ENCODE measurements at places on chromosomes 6 and 20. TPM values are rescaled to one million over a fixed set of nuclear protein-coding genes. Genes with fewer than 3 reads are reported as not detected.

DNA sequence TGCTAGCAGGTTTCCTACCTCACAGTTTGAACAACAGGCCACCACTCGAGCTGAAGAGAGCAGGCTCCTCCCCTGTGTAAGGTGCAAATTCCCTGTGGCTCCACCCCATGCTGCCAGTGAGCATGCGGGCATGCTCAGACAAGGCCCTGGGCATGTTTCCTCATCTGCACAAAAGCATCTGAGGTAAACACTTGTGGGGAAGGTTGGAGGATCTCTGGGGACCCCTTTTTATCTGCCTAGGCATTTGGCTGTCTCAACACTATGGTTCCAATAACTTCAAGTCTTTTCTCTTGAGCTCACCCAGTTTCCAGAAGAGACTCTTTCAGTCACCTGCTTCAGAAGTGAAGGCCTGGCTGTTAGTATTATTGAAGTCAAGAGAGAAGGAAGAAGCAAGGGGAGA lies 9.4 kb downstream of the C6orf58 start:
- peak; percentile 77 for ATAC-seq

GRCh38 chr6:100173211-100173610 lies 179.2 kb upstream of the MCHR2 start:
- no peak for ATAC-seq

DNA sequence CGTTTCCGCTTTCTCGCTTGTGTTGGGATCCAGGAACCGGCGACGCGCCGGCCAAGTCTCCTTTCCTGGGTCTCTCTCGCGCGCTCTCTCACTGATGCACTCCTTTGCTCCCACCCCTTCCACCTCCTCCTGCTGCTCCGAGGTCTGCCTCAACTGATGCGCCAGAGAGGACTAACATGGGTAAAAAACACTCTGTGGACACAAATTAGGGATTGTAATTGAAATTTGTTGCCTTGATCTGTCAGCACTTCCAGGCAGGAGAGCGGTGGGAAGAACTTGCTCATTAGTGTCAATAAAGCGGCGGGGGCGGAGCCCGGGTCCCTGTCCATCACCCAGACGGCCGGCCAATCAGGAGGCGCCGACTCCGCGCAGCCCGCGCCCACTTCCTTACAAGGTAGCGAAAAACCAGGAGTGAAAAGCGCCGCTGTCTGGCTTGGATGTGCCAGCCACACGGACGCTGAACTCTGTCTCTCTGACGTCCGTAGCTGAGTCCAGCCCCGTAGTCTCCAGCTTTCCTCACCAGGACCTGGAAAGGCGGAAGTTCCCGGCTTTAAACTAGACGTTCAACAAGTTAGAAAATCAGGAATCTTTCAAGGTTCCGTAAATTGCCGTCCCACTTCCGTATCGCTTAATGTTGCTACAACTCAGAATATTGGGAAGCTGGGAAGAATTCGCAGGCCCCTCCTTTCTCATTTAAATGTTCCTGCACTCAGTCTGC lies at the start of gene TBX18:
Gene TBX18 (minus strand): TSS at position 267 of the 718 bp plus-strand sequence. CDS start 417 bp downstream, outside the sequence.
- peak; percentile 95 for ATAC-seq

GRCh38 chr6:11830105-11830504 lies 51.5 kb upstream of the ADTRP start:
- ATAC-seq = no peak

- ATAC-seq = peak; percentile 5
Observed at GRCh38 chr20:62805711-62806382, 1.2 kb downstream of the OGFR start.

DNA sequence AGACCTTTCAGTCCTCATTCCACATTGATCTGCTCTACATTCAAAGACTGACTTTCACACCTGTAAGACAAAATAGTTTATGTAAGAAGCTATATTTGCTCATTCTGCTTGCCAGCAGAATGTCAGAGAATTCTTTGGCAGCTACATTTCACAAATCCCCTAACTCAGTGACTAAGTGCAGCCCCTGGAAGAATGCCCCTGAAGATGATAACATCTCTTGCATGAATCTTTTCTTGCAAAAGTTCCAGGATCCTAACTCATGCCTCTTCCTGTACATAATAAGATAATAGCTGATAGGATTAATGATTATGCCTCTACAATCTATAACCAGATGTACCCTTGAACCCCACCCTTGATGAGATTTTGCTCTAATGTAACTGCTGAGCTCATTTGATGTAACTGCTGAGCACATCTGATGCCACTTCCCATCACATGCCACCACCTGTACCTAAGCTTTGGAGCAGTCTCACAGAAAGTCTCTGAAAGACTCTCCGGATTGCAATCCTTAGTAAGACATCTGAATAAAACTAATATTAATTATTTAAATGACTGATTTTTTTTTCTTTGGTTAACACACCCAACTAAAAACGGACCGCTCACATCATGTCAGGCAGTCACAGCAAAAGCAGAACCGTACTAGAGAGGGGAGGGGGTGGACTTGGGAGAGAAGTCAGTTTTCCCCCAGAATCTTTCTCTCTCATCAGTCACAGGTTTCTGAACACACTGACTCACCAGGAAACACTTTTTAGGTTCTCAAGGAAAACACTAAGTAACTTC lies 684 bp upstream of the DNAH8 start:
- ATAC-seq = no peak

DNA sequence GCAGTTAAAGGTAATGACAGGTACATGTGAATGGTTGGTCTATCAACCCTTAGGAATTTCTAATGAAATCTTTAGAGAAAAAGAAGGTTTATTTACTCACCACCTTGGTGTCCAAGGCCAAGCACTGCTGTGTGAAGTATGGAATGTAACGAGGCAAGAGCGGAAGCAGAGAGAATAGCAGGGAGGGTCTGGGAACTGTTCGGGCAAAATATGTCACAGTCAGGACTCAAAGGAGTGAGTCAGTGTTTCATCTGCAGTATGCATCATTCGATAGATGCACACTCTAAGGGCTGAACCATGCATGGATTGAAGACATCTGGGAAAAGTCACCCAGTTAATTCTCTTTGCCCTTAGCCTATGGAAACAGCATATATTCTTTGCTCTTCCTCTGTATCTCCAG lies 33.2 kb downstream of the ADGRF5 start:
- ATAC-seq = no peak

GRCh38 chr6:31663961-31664789 lies 622 bp downstream of the GPANK1 start:
- ATAC-seq = peak; percentile 4

- ATAC-seq = peak; percentile 49
Observed at GRCh38 chr6:32852844-32853540, 512 bp downstream of the TAP1 start.

DNA sequence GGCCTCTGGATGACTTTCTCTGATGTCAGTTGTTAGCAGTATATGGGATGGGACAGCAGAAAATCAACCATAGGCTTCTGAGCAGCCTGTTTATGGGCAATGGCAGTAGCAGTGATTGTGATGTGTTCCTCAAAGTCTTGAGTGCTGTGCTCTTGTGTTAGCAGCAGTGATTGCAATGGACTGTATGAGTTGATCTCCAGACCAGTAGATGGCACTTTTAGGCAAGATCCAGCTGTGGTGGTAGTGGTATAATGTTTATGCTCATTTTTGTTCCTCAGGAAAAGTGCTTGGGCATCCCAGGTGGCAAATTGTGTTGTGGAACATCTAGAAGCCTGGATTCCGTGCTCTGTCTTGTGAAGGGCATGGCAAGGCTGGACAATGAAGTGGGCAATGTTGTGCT lies 181.6 kb upstream of the SYNCRIP start:
- no peak for ATAC-seq

- ATAC-seq = peak; percentile 35
Observed at GRCh38 chr20:33401921-33402369, 626 bp upstream of the CDK5RAP1 start.

- ATAC-seq = no peak
Observed at GRCh38 chr6:15260099-15260821, 14.4 kb downstream of the JARID2 start.

Gene BHLHE23
- not detected for total RNA-seq

DNA sequence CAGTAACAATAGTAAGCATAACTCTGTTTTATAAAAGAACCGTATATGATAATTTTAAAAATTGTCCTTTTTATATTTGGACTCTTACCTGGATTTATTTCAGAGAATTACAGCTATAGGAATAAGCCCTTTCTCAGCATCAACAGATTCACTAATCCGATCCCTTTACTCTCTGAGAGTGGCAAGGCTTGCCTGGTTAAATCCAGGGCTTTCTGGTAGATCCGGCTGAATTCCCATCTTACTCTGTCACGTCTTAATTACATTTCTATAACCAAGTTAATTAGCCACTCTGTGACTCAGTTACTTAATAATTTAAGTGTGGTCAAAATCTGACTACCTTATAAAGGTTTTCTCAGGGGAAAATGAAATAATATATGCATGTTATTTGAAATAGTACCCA lies 294.7 kb downstream of the FRK start:
- no peak for ATAC-seq

DNA sequence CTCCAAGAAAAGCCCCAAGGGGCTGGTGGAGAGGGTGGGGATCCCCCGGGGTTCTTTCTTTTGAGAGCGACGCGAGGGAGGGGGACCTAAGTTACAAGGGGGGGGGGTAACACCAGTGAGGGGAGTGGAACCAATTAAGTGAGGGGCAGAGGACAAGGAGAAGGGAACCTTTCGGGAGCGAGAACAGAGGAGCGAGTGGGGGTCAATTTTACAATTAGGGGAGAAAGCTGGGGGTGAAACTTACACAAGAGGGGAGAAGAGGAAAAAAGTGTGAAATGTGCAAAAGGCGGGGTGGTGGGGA lies 548 bp downstream of the SALL4 start:
- ATAC-seq = no peak

Gene MMP24
- total RNA-seq = 0.08 TPM

GRCh38 chr20:41398408-41398807 lies 31.8 kb upstream of the EMILIN3 start:
- ATAC-seq = no peak

GRCh38 chr20:46240065-46240464 lies 68.2 kb downstream of the CDH22 start:
- no peak for ATAC-seq

GRCh38 chr6:141957271-141957670 lies 175.5 kb upstream of the GJE1 start:
- ATAC-seq = no peak

Gene C6orf52
- total RNA-seq = 0.84 TPM

GRCh38 chr20:43495388-43495787 lies 12.1 kb upstream of the L3MBTL1 start:
- ATAC-seq = no peak

DNA sequence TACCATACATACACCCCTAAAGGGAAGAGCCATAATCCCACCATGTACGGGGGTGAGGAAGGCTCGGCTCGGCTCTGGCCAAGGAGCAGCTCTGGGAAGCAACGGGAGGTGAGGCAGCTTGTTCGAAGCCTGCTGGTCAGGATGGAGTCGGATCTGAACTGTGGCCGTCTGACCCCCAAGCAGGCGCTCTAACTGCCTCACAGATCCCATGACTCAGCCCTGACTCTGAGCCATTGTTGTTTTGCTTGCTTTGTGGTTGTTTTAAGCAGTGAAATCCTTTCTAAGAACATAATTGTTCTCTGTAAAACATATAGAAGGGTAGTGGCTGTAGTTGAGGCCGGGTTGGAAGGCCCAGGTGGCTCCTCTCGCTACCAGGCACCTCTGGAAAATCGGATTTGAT lies 10.9 kb downstream of the C6orf132 start:
- peak; percentile 22 for ATAC-seq

GRCh38 chr6:311679-312220 lies 19.5 kb downstream of the DUSP22 start:
- ATAC-seq = peak; percentile 4

- ATAC-seq = no peak
Observed at GRCh38 chr20:49276161-49276960, 1.5 kb downstream of the ZNFX1 start.

Gene UST
- total RNA-seq = 3.0 TPM

Gene MMUT
- total RNA-seq = 15.3 TPM

DNA sequence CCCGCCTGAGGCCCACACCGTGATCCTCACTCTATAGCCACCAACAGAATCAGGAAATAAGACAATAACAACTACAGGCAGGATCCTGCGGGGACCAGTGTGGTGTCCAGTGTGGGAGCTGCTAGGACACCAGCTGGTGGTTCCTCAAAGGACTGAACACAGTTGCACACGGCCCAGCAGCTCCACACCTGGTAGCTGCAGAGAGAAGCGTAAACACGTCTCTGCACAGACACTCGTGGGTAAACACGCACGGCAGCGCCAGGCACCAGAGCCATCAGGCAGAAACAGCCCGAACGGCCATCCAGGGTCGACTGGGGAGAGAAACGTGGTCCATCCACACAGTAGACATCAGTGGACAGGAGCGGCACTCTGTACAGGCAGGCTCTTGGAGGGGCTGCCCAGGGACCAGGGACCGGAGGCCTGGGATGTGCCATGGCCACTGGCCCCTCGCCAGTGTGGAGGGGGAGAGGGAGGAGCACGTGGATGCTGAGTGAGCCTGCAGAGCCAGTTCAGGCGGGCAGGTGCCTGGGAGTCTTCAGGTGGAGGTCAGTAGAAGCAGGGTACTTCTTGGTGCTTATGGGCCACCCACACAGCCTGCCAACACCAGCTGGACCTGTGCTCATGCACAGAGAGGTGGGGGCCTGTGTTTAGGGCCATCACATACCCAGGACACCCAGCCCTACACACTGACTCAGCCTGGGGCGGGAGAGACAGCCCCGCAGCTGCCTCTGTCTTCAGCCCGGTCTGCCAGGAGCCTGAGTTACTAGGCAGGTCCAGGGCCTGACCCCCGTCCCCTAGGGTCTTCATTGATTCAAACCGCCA lies 7.4 kb upstream of the LAMA5 start:
- ATAC-seq = no peak

DNA sequence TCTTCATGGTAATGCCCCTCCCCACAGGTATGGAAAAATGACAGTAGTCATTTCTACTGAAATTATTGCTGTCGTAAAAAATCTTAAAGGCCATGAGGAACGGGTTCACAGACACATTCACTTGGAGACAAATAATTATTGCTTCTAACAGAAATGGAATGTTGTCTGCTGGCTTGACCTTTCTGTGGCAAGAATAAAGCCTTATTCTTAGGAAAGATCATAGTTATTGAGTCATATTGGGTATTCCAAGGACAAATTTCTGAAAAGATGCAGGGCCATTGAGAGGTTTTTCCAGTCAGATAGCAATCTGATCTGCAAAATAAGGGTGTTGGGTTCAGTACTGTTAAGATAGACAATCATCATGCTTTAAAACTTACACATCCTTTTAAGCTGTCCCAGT lies 29.2 kb downstream of the AKAP7 start:
- no peak for ATAC-seq

DNA sequence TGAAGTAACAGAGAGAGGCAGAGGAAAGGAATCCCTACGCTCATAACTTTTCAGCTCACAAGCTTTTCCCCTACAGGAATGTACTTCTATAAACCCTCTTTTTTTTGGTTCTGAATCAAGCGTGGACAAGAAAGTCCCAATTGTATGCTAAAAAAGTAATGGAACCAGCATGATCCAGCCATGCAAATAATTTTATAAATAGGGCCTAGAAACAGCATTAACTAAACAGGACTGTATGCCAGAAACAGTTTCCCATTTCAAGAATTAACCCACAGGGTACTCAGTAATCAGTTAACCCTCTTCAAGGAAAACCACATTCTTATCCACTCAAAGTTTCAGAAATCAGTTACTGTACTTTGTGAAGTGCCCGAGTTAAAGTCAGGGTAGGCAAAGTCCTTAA lies 87.0 kb upstream of the HMGCLL1 start:
- no peak for ATAC-seq

Gene EFCAB8
- total RNA-seq = 0.48 TPM

- no peak for ATAC-seq
Observed at GRCh38 chr6:110949679-110950285, 8.7 kb upstream of the GTF3C6 start.

Measured in esophagus mucosa (tissue), 1 donor.